Activated effector memory CD4-positive, alpha-beta T cell treated with Interleukin-2 at 50 U/mL for 16 hours (primary cell): ENCODE measurements at places on chromosomes 11 and 22.

GRCh38 chr22:50564289-50564688, 1.6 kb upstream of the SYCE3 start:
- no peak for DNase-seq

GRCh38 chr11:20712912-20713311, 43.5 kb downstream of the NELL1 start:
- no peak for DNase-seq

DNA sequence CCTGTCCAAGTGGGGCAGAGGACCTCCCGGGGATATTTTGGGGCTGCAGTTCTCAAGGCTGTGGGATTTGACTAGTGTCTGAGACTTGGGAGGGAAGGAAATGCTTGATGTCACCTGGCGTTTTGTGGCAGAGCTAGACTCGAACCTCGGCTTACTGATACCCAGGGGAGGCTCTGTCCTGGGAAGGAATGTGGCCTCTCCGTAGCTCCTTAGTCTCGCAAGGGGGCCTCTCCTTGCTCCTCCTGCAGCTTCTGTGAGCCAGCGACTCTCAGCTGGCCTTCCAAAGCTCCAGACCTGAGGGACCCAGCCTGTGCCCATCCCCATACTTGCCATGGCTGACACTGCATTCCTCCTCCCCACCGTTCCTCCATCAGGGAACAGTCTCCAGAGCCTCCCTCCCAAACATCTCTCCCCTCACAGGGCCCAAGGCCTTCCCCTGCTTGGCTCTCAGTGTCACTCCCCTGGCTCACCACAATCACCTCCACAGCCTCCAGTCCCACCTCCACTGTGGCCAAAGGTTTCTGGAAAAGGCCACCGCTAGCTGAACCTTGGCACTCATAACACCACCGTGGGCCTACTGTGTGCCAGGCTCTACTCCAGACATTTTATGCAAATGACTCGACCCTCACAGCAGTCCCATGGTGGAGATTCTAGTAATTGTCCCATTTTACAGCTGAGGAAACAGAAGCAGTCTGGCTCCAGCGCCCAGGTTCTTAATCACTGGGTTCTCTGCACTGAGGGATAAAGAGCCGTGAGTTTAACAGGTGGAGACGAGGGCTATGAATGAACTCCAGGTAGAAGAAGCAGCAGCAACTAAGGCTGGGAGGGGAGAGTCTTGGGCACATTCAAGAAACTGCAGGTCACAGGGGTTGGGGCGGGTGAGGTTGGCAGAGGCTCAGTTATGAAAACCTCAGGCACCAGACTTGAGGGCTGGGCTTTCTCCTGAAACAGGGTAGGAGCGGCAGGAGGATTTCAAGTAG, 12.1 kb downstream of the P2RY2 start:
- DNase-seq = no peak

- no peak for DNase-seq
Observed at GRCh38 chr11:47124675-47125074, 52.0 kb downstream of the ARFGAP2 start.
